NCI-H1694 (cell line): ENCODE measurements at places on chromosomes 7 and 10.

GRCh38 chr10:11609492-11610093 is 1.9 kb downstream of the USP6NL start:
- no peak for DNase-seq

DNA sequence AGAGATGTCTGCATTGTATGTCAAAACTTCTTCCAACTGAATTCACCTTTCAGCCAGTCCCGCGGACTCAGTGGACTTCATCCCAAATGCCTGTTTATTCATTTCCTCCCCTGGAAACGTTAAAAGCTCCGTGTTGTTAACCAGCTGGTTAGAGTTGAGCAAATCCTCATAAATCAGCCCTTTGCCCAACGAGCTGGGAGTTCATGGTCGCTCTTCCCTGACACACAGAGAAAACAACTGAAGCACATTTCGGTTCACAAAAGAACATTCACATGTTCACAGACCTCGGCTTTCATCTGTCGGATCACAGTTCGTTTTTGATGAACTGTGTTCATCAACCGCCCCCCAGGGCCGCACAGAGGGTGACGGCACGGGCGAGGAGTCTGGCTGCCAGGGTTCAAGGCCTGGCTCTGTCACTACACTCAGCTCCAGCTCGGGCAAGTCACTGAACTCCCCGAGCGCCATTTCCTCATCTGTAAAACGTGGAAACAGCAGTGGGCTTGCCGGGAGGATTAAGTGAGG is 62.6 kb downstream of the GLI3 start:
- DNase-seq: no peak

DNA sequence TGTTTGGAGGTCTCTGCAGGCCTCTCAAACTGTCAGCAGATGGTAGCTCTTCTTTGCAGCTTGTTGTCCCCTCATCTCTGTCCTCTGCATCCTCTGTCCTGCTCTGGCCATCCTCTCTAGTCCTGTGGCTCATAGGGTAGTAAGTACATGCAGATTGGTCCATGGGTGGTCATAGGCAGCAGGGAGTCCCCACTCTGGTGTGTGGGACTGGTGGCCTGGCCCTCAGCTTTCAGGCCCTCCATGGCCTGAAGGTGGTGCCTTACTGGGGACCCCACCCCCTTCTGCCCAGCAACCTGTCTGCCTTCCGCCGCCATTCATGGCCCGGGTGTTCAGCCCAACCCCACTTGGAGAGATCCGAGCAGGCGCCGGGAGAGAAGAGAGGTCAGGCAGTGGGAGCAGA is 12.8 kb upstream of the TCTN3 start:
- DNase-seq: no peak

DNA sequence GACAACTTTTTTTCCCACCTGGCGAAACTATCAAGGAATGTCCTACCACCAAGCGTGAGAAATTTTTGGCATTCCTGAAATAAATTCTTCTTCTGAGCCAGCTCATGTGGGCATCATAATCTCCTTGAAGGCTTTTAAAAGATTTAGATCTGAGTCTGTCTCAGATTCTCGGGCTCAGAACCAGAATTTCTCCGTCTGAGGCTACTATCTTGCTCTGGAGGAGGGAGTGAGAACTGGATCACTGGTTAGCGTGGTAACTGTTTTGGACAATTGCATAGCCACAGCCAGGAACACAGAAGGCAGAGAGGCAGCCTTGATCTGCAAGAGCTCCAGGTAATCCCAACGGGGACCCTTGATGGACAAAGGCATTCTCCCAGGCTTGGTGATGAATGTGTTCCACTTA is 1.0 kb upstream of the PLAC9 start:
- DNase-seq: no peak

DNA sequence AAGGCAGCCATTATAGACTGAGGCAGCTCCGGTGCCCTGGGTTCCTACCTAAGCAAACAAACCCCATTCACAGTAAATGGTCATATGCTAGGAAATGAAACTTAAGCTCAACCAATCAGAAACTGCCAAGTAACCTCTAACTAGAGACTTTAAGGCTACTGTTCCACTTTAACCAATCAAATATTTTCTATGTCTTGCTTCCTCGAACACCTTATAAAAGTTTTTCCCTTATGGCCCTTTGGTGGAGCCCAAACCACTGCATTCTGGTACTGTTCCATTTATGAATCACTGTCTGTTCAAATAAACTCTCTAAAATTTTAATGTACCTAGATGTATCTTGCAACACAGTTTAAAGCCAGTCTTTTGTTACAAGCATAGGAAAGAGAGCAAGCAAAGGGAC is 361.1 kb downstream of the HGF start:
- no peak for DNase-seq

DNA sequence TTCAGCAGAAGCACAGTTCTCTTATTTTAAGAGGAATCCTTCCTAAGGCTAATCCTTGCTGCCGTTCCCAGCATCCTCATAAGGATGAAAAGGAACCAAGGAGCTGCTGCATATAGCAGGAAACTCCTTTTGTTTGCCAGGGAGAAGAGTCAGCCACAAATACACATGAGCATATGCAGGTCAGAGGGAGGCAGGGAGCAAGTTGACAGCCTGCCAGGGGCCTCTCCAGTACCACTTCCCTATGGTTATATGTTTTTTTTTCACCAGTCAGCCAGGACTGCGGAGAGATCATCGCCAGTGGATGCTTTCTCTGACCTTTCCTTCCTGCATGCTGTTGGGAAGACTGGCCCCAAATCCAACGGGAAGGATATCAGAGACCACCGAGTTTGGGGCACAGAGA is 39.8 kb downstream of the SLC35B4 start:
- DNase-seq: no peak

GRCh38 chr7:39734633-39735004 is 111.2 kb downstream of the RALA start:
- DNase-seq: no peak
